DMS79 (cell line): ENCODE measurements at places on chromosomes 6 and 20.

GRCh38 chr6:14380901-14381828 lies 263.6 kb downstream of the CD83 start:
- DNase-seq: no peak

DNA sequence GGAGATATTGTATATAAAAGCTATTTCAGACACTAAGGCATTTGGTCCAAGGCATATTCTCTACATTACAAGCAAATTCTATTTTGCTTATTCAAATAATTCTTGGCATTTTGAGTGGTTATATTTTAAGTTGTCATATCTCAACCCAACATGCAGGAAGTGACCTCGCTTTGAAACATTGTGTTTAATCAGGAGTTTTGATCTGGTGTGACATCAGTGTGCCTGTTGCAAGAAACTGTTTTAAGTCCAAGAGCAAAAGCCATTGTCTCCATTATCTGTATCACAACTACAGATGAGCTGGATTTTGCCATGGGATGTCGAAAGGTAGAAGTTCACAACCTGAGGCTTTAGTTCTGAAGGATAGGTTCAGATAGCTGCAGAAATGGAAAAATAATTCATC lies 509.9 kb upstream of the ID4 start:
- no peak for DNase-seq

DNA sequence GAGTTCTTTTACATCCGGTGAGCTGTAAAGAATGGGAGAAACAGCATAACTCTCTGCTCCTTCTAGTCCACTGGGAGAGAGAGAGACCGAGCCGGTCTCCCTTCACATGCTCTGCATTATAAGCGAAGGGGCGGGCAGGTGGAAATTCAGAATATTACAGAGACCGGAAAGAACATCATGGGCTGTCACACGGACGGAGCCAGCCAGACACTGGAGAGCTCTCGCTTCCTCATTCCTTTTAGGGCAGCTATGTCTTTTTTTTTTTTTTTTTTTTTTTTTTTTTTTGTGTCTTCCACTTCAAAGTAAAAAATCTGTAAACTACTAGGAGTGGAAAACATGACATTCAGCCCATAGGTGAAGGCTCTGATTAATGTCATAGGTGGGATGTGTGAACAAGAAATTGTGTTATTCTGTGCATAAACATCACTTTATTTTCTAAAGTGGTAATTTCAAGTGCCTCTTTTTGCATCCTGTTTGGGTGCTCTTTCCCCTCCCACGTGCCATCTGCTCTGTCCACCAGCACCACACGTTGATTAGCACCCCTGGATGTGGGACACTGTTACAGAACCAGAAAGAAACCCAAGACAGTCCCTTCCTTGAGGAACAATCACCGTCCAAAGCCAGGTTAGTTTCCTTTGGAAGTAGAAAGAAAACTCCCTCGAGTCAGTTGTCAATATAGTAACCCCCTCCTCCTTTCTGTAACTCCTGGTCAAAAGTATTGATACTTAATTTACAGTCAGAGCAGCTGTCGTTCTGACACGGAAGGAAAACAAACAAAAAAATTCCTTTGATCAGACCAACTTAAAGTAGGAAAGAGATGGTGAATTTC lies at the start of gene TAGAP:
TSS of gene TAGAP (minus strand) at position 93 of the 829 bp plus-strand sequence. CDS start 845 bp downstream, outside the sequence.
- no peak for DNase-seq

- DNase-seq: no peak
Measured at GRCh38 chr6:166046226-166046625, 121.4 kb downstream of the TBXT start.

GRCh38 chr20:10110151-10110550 lies 75.4 kb downstream of the ANKEF1 start:
- DNase-seq: no peak

- no peak for DNase-seq
Measured at GRCh38 chr6:41100871-41101287, 28.1 kb downstream of the NFYA start.

DNA sequence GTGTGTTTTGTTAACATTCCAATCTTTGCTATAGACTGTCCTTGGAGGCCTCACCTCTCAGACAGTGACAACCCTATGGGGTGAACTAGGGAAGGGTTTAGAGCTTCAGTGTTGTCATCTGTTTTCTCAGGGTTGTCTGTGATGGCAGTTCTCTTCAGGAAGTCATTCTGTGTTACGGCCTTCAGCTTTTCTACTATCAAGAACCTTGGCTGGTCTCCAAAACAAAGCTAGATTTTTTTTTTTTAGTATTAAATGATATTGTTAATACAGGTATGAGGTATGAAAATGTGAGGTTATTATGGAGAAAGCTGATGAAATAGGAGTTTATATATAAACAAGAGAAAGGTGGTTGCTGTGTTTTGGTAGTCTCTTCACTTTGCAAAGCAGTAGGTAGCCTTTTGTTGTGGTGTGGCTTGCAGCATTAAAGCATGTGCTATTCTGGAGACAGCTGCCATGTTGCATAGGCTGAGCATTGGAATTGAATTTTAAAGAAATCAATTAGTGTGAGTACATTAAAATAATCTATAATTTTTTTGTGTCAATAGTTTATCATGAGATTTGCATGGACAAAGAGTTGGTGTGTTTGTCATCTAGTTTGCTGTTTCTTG lies 162.6 kb downstream of the CARMIL1 start:
- no peak for DNase-seq

DNA sequence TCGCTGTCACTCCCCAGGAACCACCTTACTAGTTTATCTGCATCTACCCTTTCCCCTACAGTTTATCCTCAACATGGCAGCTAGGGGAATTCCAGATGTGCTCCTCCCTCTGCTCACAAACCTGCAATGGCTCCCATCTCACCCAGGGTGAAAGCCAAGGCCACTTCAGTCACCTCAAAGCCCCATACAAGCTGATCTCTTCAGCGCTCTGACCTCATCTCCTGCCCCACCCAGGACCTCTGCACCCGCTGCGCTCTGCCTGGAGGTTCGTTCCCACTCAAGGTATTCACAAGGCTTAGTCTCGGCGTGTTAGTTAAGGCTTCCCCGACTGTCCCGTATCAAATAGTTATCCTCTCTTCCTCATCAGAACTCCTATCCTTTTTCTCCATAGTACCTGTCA lies 28.6 kb upstream of the SPDEF start:
- no peak for DNase-seq

DNA sequence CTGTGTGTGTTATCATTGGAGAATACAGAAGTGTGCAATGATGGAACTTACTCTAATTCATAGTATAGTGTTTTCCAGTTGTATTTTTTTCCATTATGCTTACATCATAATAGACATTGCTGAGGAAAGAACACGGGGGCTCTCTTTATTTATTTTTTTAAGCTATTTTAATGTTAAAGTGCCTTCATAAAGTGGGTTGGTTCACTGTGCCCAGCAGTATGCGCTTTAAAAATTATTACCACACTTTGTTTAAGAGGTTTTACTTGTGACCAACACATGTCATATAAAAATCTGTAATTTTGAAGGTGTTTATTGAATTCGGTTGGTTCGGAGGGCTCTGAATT lies 215.8 kb downstream of the TMEM242 start:
- no peak for DNase-seq

DNA sequence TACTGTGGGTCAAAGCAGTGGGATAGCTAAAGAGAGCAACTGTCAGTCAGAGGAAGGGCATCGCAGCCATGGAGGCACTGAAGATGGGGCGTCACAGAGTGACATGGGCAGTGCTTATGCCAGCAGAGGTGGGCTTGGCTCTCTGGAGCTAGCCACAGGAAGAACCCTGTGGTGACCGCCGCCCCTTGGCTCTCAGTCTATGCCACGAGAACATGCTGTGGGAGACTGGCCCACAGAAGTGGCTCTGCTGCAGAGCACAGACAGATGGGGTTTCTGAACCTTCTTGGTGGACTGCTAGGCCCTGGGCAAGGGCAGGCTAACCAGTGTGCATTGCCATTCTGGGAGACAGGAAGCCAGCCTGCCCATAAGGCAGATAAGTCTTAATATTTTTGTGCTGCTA lies 290.0 kb upstream of the SUPT3H start:
- DNase-seq: no peak

- no peak for DNase-seq
Measured at GRCh38 chr6:140855520-140855919, 1277.2 kb upstream of the GJE1 start.

DNA sequence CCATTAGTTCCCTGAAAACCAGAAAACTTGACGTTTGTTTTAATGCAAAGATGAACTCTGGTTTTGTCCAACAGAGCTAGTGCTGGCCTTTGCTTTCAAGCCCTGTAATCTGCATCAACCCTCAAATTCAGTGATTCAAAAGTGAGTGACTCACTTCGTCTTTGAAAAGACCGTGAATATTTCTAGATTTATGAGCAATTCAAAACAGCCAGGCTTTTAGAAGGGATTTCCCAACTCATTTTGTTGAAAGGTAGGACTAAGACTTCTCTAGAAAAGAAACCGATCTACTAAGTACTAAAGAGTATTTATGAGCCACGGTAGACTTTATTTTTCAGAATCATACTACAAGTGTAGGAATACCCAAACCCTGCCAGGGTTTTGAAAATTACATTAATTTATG lies 121.5 kb downstream of the UST start:
- DNase-seq: no peak

GRCh38 chr6:74410630-74411029 lies 714.6 kb downstream of the CD109 start:
- DNase-seq: no peak

- DNase-seq: no peak
Measured at GRCh38 chr6:53299331-53300005, 49.3 kb downstream of the ELOVL5 start.

- DNase-seq: no peak
Measured at GRCh38 chr6:106620931-106621672, 8.2 kb downstream of the RTN4IP1 start.

DNA sequence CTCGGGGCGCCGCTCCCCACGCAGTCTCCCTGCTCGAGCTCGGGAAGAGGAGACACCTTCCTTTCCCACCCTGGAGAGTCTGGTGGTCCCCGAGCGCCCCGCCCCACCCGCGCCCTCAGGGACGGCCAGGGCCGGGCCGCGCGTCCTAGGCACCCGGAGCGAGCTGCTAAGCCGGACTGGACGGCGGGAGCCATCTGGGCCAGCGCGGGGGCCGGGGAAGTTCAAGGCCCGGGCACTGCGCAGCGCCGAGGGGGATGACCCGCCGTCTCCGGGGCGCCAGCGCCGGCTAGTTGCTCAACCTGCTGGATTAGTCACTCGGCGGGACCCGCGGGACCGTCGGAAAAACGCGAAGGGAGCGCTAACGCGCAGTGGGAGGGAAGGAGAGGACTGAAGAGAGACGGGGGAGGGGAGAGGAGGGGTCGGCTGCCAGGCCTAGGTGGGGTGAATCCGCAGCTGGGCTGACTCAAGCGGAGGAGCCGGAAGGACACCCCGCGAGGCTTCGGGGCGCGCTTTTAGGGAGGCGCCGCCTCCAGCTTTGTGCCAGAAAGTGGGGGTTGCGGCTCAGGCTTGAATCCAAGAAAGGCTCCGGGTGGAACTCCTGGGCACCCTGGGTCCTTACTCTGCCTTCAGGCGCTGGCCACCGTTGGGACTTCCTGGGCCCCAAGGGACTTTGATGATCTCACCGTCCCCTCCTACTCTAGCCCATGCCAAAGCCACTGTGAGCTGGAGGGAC lies 75.7 kb upstream of the FOXP4 start:
- no peak for DNase-seq

- no peak for DNase-seq
Measured at GRCh38 chr6:40131675-40132074, 197.4 kb upstream of the MOCS1 start.

GRCh38 chr6:122649701-122650100 lies 39.5 kb downstream of the PKIB start:
- DNase-seq: no peak

GRCh38 chr6:30000156-30000791 lies 57.9 kb downstream of the HLA-A start:
- no peak for DNase-seq

DNA sequence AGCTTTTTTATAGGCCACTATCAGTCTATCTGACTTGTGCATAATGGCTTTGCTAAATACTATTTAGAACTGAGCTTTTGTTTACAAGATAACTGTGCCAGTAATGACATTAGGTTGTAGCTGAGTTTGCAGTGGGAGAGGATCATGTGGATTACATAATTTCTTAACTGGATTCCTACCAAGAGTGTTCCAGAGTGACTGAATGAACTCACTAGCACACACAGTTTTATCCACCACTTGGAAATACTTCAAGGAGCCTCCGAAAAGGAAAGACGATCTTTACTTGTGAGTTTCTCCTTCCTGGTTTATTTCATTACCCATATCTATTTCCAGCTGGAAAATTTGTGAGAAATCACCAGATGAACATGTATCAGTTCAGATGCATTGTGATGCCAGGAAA lies 10.9 kb upstream of the SYNE1 start:
- DNase-seq: no peak

GRCh38 chr6:41426888-41427641 lies 91.7 kb downstream of the NCR2 start:
- DNase-seq: no peak

DNA sequence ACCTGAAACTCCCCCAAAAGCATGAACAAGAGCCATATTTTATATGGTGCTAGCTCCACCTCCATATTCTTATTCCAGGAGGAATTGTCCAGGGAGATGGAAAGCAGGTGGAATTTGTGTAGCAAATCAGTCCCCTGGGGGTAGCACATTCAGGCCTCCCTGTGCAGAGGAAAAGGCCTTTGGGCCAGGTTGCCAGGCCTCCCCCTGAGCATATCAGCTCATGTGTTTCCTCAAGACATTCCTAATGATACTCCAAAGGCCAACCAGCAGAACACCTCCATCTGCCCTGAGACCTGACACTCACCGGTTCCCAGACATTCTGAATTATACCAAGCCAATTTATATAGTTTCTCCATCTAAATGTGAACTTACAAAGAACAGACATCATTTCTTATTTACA lies 2.6 kb upstream of the BANF2 start:
- no peak for DNase-seq

DNA sequence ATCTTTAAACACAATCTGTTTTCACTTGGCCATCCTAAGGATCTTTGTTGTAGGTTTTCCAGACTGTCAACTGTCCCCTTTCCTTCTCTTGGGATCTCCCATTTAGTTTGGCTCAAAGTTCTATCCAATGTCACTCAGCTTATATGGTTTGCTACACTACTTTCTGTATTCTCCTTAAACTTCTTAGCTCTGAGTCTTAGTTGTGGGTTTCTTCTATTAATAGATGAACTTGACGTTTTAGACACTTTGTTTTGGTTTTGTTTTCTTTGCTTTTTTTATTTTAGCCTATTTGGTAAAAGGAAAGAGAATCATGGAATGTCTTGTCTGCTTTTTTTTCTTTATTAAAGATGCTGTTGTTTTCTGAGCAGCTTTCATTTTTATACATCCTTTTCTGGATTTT lies 11.4 kb downstream of the RMND1 start:
- DNase-seq: no peak

GRCh38 chr20:15708984-15709598 lies 864.2 kb downstream of the KIF16B start:
- no peak for DNase-seq

DNA sequence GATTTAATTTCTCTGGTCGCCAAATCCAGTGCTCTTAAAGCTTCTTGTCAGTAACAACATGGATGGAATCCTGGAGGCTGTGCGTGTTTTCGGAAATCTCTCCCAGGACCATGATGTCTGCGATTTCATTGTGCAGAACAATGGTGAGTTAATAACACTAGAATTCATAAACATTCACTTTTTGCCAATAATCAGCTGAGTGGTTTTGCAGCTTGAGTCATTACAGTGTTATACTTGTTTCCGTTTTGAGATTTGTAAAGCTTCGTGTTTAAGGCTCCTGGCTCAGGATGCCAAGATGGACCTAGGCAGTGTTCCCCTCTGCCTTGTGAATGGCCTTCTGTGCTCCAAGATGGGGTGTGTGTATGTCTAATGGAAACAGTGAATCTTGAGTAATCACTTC lies 113.8 kb downstream of the ARMC2 start:
- DNase-seq: no peak
